ENCODE measurements at places on chromosomes 5 and 9.
A peak's percentile ranks its signal among the peaks of the same experiment; 100 is the strongest.

GRCh38 chr5:142544071-142544753 is 141.7 kb downstream of the FGF1 start:
- peak; percentile 47 for DNase-seq

DNA sequence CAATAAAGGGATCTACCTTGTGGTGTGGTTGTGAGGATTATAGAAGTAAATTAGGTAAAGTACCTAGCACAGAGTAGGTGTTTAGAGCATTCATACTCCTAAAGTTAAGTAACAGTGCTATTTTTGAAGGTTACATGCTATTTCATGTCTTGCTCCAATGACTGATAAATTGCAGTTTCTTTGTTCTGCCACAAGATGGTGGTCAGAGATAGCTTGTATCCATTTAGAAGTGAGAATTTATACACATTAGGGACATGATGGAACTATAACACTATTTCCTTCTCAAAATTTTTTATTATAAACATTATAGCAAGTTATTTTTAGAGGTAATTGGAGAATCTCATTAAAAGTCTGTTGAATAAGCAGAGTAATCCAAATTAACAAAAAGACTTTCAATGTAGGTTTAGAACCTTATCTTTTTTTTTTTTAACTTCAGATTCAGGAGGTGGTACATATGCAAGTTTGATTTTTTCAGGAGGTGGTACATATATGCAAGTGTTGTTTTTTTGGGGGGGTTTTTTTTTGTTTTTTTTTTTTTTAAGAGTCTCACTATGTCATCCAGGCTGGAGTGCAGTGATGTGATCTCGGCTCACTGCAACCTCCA is 17.1 kb downstream of the MTREX start:
- DNase-seq = peak; percentile 52

DNA sequence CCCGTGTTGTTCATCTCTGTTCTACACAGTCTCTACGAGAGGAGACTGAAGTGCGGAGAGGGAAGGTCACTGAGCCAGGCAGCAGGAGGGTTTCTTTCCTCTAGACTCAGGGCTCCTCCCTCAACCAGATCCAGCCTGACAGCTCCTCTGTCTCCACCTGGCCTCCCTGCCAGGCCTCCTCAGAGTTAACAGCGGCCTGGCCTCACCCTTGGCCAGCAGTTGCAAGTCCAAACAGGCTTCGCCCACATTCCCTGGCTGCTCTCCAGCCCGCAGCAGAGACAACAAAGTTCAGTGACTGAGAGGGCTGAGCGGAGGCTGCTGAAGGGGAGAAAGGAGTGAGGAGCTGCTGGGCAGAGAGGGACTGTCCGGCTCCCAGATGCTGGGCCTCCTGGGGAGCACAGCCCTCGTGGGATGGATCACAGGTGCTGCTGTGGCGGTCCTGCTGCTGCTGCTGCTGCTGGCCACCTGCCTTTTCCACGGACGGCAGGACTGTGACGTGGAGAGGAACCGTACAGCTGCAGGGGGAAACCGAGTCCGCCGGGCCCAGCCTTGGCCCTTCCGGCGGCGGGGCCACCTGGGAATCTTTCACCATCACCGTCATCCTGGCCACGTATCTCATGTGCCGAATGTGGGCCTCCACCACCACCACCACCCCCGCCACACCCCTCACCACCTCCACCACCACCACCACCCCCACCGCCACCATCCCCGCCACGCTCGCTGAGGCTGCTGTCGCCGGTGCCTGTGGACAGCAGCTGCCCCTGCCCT is at the start of gene HRCT1:
TSS of gene HRCT1 (plus strand) at position 291 of the 768 bp plus-strand sequence. CDS start at position 377, 86 bp downstream.
- DNase-seq = peak; percentile 99

- no peak for DNase-seq
Observed at GRCh38 chr9:106745876-106746275, 117.1 kb upstream of the ZNF462 start.

DNA sequence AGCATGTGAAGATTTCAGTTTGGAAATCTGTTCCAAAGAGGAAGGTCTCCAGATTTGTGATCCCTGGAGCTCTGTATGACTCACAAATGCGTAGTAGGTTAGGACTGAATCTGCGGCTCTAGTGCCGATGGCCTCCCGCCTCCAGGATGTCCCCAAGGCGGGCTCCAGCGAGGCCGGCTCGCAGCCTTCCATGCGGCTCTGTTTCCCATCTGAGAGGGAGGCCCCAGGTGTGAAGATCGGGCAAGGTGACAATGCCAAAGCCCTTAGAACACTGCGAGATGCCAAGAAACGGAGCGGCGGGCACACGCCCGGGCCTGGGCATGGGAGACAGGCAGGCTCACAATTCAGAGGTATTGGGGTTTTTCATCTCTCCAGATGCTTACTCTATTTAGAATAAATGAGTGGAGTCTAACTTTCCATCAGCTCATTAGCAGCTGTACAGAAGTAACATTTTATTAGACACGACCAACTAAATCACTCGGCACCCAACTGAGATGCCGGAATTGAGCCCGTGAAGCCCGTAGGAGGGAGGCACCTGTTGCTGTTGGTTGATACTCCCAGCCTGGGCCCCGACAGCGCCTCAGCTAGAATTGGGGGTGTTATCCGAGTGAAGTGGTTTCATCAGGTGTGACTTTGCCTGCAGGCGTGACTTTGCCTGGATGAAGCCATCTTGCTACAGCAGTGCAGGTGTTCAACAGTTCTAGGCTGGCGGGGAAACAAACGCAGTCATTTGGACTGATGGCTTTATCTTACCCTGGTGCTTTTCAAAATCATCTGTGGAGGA is 7.4 kb upstream of the MRPS2 start:
- no peak for DNase-seq

DNA sequence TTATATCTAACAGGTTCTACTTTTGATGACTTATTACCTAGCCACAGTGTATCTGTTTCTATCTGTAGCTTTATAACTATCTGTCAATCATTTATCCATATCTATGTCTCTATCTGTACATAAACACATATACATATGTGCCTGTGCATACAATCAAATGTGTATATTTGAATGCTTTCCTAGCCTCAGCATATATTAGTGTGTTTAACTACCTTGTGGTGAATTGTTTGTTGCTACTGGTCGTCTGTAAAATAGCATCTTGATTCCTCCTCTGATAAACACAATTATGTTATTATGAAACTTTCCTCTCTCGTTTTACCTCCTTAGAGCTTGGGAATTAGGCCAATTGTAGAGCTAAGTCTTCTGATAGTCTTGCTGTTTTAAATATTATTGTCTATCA is 44.4 kb downstream of the PARP8 start:
- no peak for DNase-seq

- no peak for DNase-seq
Observed at GRCh38 chr5:160033546-160034252, 24.8 kb downstream of the TTC1 start.

DNA sequence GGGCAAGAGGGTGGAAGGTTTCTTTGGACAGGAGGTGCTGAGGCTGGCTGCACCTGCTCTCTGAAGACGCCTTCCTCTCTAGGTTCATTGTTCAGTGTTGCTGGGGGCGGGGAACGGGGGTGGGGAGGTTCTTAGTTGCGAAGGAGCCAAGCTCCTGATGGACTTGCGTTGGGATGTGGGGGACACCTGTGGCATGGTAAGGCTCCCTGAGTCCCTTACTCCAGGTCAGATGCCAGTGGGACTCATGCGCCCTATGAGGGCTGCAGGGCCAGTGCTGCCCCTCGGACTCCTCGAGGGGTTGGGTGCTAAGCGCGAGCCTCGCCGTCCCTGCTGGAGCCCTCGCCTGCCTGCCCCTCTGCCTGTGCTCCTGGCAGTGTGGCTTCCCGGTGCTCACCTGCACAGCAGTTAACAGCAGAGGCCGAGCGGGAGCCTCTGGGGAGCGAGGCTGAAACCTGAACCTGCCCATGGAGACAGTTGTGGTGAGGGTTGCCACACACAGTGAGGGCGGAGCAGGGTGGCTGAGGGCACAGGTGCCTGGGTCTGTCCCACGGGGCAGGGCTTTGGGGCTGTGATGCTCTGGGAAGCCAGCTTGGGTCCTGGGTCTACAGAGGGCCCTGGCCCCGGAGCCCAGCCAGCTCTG is 5.5 kb downstream of the RNU6ATAC start:
- no peak for DNase-seq

Data from foreskin fibroblast (primary cell).